Immature natural killer cell (primary cell): ENCODE measurements at places on chromosomes 7 and 10. TPM values are rescaled to one million over a fixed set of nuclear protein-coding genes. Genes with fewer than 3 reads are reported as not detected.

Gene PTPRZ1
- polyA plus RNA-seq = not detected

Gene NAT16
- not detected for polyA plus RNA-seq

Gene CHST15
- 0.20 TPM for polyA plus RNA-seq

Gene MYL10
- not detected for polyA plus RNA-seq

GRCh38 chr10:17412323-17412722, 42.1 kb downstream of the ST8SIA6 start:
- DNase-seq = no peak

DNA sequence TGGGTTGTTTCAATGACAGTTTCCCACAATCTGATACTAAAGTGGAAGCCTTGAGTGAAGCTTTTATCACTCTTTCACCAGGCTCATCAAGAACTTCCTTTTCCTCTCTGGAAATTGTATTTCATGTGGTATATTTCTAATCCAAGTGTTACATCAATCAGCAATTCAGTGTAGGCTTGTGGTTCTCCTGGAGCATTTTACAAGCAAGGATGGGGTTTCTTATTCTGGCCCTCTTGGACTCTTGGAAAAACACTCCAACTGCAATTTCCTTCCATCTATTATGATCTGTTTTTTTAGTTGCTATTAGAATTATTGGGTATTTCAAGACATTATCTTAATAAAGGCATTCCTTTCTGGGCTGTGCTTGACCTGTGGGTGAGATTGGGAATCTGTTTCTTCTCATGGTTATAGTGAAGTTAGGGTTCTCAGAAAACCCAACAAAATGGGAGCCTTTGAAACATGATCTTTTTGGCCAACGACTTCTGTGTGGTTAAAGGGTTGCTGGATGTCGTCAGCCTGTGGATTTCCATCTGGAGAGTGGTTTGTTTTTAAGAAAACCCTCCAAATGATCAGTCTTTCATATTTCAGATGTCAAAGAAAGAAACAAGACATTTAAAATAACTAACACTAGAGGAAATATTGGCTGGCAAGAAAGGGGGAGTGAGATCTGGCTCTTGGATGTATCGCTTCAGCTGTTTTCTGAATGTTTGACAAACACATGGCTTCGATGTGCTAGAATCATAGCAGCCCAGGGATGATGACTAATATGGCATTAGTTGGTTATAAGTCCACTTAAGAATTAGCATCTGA, 540.2 kb downstream of the LRMDA start:
- DNase-seq = no peak

DNA sequence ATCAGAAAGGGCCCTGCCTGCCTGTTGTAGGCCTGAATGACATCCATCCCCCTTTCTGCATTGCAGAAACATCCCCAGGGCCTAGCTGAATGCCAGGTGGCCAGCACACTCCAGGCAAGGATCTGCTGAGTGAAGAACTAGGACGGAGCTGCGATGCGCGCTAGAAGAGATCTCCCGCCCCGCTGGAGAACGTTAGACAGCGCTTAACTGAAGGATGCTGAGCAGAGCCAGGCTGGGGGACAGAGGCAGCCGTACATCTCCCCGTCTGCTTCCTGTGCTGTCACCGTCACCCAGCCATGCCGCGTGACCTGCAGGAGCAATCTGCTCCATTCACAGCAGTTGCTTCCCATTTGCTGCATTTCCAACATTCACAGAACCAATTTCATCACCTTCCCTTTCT, 73.3 kb downstream of the FAM53B start:
- no peak for DNase-seq

GRCh38 chr7:74575083-74575784, 82.3 kb upstream of the GTF2I start:
- no peak for DNase-seq

GRCh38 chr10:15369256-15370211, 1.6 kb downstream of the FAM171A1 start:
- no peak for DNase-seq

GRCh38 chr7:92092210-92092609, 42.1 kb downstream of the CYP51A1 start:
- DNase-seq = no peak

- DNase-seq = no peak
Measured at GRCh38 chr10:1737222-1738061, at the start of gene ADARB2. Gene ADARB2, minus strand, starts transcription at chr10:1737525.

GRCh38 chr7:48171202-48171601, at the start of gene ABCA13:
Gene ABCA13, plus strand, starts transcription at chr7:48171458. Its CDS starts 26 bp downstream, at chr7:48171484.
- DNase-seq = no peak

- peak; percentile 6 for DNase-seq
Measured at GRCh38 chr7:108114117-108114841, 15.9 kb downstream of the LAMB4 start.

DNA sequence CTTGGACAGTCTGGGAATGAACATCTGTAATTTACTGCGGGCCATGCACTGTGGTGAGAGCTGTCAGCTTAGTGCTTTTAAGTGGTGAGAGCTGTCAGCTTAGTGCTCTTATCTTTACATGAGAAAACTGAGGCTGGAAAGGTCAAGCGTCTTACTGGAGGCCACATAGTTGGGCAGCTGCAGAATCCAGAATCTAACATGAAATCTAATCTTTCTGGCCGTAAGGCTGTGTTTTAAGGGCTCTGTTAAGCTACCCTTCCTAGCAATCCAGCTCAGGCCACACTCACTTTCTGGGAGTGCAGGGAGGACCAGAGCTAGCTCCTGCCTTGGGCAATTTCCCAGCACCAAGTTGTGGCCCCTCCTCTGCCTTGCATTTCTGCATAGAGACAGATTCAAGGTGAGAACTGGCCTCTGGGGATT, 70.2 kb downstream of the SORCS3 start:
- DNase-seq = no peak

GRCh38 chr10:84924131-84924530, 595.7 kb downstream of the CCSER2 start:
- DNase-seq = no peak

GRCh38 chr10:7117806-7118674, 292.8 kb downstream of the SFMBT2 start:
- no peak for DNase-seq

- no peak for DNase-seq
Measured at GRCh38 chr7:134709197-134709596, 62.5 kb downstream of the BPGM start.

DNA sequence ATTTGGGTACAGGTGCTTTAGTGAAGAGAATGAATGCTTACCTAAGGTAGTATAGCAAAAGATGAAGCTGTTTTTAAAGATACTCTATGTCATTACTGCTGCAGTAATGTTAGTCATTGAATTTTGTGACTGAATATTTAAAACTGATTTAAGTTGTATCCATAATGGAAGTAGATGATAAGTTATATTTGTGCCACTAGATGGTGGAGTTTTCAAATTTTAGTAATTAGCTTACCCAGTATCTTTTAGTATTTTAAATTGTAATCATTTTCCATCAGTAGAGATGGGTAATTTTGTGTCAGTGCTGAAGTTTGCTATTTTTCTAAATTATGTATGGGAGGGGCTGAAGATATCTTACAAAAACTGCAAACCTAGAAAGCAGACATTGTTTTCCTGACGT, 25.2 kb downstream of the HBP1 start:
- no peak for DNase-seq
